CD4-positive, alpha-beta T cell treated with Interleukin-10 for 1 hour (primary cell): ENCODE measurements at places on chromosomes 16 and 17.

DNA sequence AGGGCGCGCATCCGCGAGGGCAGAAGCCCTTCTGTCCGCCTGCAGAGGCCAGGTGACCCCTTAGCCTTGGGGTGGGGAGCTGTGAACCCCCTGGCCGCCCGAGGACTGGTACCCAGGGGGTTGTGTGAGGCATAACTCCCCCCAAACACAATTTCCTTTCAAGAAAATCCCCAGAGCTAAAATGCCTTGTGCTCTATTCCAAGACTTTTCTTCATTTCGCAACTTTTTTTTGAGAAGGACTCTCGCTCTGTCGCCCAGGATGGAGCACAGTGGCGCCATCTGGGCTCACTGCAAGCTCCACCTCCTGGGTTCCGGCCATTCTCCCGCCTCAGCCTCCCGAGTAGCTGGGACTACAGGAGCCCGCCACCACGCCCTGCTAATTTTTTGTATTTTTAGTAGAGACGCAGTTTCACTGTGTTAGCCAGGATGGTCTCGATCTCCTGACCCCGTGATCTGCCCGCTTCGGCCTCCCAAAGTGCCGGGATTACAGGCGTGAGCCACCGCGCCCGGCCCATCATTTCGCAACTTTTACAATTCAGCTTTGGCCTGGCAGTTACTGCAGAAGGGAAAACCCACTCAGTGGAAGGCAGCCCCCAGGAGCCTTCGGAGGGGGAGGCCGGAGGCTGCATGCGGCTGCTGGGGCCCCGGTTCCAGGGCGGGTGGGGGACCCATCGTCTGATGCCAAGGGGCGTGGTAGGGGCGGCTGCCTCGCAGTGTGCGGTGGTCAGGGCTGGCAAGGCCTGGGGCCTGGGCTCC is 963 bp upstream of the APRT start:
- DNase-seq, result no peak

DNA sequence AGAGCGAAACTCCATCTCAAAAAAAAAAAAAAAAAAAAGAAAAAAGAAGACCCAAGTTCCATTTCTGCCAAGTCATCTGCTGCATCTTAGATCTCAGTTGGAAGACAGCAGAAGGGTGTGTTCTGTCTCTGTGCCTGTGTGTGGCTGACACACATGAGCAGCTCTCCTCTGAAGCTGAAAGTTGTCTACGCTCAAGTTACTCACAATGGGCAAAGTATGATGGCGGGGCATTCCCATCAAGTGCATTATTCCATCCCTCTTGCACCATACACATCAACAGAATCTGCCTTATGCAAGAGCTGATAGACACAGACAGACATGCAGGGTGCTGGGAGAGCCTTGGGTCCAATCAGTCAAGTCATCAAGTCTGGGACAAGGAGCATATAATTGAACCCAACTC is 402.2 kb downstream of the XYLT1 start:
- no peak for DNase-seq

DNA sequence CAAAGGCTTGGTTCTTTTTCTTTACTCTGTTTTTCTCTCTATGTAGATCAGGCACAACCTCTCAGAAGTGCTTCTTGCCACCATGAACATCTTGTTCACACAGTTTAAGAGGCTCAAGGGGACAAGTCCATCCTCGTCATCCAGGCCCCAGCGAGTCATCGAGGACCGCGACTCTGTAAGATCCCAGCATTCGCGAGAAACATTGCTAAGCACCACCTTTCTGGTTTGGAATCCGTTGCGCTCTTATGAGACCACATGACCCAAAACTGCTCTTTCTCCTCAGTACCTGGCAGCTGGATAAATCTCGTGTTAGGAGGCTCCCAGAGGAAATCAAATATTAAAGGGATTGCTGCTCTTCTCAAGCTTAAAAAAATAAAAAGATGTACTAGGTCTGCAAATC is 23.3 kb upstream of the SLC12A3 start:
- DNase-seq, result no peak

DNA sequence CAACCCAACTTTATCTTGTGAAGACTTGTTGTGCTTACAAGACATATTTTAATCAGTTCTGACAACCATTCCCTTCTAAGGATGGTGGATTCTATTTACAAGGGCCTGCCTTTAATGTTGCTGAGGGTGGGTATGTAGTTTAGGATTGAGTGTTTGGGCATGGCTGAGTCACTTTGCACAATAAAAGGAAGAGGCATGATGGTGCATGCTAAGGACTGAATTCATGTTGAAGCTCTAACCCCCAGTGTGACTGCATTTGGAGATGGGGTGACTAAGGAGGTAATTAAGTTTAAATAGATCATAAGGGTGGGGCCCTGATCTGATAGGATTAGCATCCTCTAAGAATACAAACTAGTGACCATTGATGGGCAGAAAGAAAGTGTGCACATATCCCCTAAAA is 196.1 kb upstream of the HS3ST3A1 start:
- DNase-seq, result no peak
